Testis (tissue), 5 donors: ENCODE measurements at places on chromosomes 2 and 18. TPM values are rescaled to one million over a fixed set of nuclear protein-coding genes. Genes with fewer than 3 reads are reported as not detected.

ACOXL gene
- total RNA-seq: 7.9 TPM

ASXL3 gene
- 15.4 TPM for total RNA-seq

FSIP2 gene
- 31.8 TPM for total RNA-seq

GRCh38 chr18:23377669-23378301, 75.3 kb upstream of the RIOK3 start:
- no peaks in the 10 kb centered on the region for H3K27me3 ChIP-seq
- no peak for DNase-seq
- H3K4me3 ChIP-seq: no peak overlapping the region
- peaks cover 14% of the 10 kb centered on the region for H3K4me1 ChIP-seq
- no peak overlapping the region for H3K27ac ChIP-seq

GRCh38 chr2:96665083-96665569, 22.6 kb downstream of the FER1L5 start:
- DNase-seq: no peak
- H3K27ac ChIP-seq: no peak overlapping the region
- no peak overlapping the region for H3K4me3 ChIP-seq
- no peaks in the 10 kb centered on the region for H3K4me1 ChIP-seq

DNA sequence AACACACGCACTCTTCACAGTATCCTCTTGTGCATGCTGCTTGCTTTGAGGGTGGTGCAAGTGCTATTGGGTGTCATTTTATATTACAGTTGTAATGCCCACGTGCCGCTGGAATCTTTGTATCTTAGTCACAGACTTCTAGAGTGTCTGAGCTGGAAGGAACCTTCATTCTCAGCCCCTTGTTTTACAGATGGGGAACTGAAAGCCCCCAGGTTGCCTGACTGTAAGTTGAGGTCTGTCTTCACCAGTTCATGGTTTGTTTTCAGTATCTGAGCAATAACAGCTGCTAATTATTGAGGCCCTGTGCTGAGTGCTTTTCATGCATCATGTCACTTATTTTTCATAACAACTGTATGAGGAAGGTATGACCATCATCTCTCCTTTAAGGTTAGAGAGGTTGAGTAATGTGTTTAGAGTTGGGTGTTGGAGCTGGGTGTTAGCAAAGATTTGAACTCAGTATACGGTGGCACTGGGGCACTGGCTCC, 77.0 kb downstream of the PRKCE start:
- H3K4me3 ChIP-seq: no peak overlapping the region
- no peak overlapping the region for H3K27ac ChIP-seq
- H3K36me3 ChIP-seq: no peaks in the 10 kb centered on the region
- no peak for DNase-seq
- no peaks in the 10 kb centered on the region for H3K4me1 ChIP-seq
- H3K27me3 ChIP-seq: no peaks in the 10 kb centered on the region

DNA sequence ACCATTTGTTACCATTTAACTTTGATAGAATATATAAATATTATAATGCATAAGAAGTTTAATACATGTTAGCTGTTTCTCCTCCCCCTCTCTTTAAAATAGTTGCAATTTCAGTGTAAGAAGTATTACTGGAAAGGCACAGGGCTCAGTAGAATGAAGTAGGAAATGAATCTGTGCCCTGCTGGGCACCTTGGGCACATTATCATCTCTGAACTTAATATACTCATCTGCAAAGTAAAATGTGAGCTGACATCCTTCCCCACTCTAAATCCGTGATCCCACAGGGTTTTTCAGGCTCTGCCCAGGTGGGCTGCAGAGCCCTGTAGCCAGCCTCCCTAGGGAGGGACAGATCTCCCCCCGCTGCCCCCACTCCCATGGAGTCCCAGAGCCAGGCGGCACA, 56.8 kb downstream of the DPP4 start:
- DNase-seq: no peak
- no peak overlapping the region for H3K27ac ChIP-seq
- no peak overlapping the region for H3K4me3 ChIP-seq
- H3K4me1 ChIP-seq: no peaks in the 10 kb centered on the region

DNA sequence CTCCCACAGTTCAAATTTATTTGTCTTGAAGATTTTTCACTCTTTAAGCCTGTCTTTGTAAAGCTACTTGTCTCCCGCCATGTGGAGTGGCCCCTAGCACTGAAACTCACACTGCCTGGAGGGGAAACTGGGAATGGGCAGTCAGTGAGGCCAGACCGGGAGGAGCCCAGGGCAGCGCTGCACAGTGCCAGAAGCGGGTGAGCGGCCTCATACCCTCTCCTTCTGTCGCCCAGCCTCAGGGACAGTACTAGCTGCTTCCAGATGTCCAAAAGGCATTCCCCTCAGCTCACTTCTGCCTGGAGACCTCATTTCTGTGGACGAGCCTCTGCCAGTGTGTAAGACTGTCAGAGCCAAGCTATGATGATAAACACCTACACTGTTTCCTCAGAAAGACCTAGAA, 79.9 kb downstream of the SEPTIN10 start:
- no peaks in the 10 kb centered on the region for H3K27me3 ChIP-seq
- no peaks in the 10 kb centered on the region for H3K4me1 ChIP-seq
- no peak overlapping the region for H3K4me3 ChIP-seq
- no peaks in the 10 kb centered on the region for H3K36me3 ChIP-seq

GRCh38 chr2:71566372-71566771, 113.0 kb downstream of the DYSF start:
- no peaks in the 10 kb centered on the region for H3K36me3 ChIP-seq
- no peak overlapping the region for H3K27ac ChIP-seq
- no peak overlapping the region for H3K4me3 ChIP-seq
- H3K27me3 ChIP-seq: no peaks in the 10 kb centered on the region
- H3K4me1 ChIP-seq: no peaks in the 10 kb centered on the region
- no peak for DNase-seq

DNA sequence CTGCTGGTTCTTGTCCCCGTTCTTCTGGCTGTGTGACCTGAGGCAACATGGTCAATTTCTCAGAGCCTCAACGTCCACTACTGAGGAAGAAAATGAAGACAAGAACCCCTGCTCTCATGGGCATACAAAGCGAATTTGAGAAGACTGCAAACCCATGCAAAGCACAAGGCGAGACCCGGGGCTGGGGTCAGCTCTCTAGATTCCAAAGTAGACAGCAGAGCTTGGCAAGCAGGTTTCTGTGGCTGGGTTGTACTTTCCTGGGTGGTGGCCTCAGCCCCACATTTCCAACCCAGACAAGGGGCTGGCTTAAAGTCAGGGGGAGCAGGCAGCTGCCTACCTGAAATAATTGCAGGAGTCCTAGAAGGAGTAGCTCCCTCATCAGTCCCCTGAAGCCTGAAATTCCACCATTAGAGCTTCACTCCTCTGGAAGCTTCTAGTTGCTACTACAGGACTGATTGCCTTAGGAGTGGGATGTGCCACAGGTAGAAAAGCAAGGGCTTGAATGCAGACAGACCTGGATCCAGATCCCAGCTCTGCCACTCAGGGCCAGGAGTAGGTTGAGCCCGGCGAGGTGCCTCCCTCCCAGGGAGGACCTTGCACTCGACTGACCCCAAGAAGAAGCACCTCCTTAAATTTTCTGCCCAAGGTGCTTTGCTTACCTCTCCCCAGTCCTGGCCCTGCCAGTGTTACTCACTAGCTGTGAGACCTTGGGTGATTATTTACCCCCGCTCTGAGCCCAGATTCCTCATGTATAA, 127.6 kb downstream of the CLIP4 start:
- H3K4me3 ChIP-seq: no peak overlapping the region
- H3K27ac ChIP-seq: no peak overlapping the region
- DNase-seq: no peak
- H3K4me1 ChIP-seq: no peaks in the 10 kb centered on the region

GRCh38 chr18:2448565-2449151, 122.6 kb downstream of the METTL4 start:
- no peak overlapping the region for H3K27ac ChIP-seq
- H3K27me3 ChIP-seq: no peaks in the 10 kb centered on the region
- no peaks in the 10 kb centered on the region for H3K4me1 ChIP-seq
- H3K4me3 ChIP-seq: no peak overlapping the region
- no peaks in the 10 kb centered on the region for H3K36me3 ChIP-seq
- DNase-seq: no peak
